ENCODE measurements at places on chromosomes 1 and 21. TPM values are rescaled to one million over a fixed set of nuclear protein-coding genes. Genes with fewer than 3 reads are reported as not detected.
A peak's percentile ranks its signal among the peaks of the same experiment; 100 is the strongest.

DNA sequence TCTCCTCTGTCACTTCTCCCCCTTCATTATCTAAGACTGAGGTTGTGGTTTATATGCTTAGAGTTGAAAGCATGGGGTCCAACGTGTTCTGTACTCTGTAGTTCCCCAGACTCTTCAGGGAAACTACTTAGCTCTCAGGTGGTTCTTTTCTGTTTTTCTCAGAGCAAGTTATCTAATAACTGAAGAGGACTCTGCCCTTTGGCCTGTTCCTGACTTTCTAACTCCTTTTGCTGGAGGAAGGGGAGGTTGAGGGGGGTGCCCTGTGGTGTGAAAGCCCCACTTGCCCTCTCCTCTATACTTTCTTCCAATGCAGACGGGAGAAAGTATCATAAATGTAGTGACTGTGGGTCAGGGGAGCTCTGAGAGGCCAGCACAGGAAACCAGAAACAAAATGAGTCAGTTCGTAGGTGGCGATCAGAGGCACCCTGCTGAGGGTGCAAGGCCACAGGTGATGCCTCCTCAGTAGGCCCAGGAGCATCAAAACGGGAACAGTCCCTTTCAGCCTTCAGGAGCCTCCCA is 5.0 kb downstream of the SLC25A44 start:
- no peak for DNase-seq

The CFAP107 gene
- not detected for total RNA-seq

DNA sequence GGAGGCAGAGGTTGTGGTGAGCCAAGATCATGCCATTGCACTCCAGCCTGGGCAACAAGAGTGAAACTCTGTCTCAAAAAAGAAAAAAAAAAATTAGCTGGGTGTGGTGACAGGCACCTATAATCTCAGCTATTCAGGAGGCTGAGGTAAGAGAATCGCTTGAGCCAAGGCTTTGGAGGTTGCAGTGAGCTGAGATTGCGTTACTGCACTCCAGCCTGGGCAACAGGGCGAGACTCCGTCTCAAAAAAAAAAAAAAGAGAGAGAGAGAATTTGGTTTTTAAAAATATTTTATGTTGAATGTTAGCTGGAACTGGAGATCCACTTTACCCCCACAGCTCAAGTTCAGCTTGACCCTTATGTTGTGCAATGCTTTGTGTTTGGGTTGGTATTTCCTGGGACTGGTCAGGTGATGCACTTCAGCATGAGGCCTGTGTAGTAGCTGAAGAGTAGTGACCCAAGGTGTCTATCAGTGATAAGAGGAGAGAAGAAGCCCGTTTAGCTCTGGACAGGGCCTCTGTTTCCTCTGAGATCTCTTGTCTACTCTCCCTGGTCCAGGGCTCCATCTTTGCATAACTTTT is 36.8 kb upstream of the MACF1 start:
- no peak for DNase-seq

GRCh38 chr1:220887520-220888416 is 8.5 kb downstream of the HLX start:
- peak; percentile 76 for DNase-seq

DNA sequence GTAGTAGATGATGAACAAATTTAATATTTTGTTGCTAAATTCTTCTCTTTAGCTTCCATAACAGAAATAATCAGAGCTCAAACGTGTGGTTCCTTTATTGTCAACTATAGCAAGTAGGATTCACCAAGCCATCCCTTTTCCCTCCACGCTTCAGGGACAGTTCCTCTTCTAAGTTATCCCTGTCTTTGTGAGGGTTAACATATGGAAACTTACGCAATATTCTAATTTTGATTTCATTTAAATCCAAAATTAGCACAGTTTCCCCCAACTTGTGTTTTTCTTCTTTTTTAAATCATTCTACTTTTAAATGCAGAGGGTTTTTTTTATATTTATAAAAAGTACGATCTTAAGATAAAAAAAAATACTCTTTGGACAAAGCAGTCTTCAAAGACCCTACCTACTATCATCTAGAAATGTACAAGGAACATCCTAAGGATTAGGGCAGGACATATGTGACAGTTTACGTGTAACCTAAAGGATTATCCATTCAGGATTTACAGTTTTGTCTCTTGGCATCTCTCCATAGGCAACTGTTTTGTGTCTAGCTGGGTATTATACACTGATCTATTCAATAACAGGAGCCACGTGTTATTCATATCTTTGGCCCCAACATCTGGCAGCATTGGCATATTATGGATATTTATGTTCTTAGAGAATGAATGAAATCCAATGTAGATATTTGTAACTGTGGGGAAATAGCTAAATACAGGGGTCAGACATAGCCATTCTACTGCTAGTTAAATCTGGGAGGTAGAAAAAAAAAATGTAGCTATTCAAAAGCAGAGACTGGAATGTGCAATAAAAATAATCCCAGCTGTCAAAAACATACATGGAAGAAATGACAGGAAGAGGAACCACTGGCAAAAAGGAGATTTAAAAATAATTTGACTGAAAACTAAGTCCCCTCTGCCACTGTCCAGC is 272.9 kb downstream of the NEGR1 start:
- DNase-seq: no peak

All from neural progenitor cell (in vitro differentiated cells).